ENCODE measurements at places on chromosomes 5 and 9.

GRCh38 chr5:53431665-53432064 lies 48.8 kb upstream of the FST start:
- DNase-seq, result no peak

DNA sequence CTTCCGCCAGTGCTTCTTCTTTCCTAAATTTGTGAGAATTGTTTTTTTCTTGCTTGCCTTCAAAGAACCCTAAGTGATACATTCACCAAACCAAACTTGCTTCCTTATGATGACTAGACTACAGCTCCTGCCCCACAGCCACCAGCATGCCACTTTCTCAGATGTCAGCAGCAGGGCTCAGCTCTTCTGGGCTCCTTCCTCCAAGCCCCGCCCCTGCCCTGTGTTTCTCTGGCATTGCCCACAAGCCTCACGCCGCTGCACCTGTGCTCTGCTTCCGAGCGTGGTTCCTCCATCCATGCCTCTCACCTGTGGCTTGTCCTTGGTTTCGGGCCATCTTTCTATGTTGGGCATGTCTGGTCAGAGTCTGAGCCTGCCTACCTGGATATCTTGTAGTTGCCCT lies 10.6 kb downstream of the UNC5A start:
- DNase-seq, result no peak

GRCh38 chr5:27140831-27141230 lies 102.4 kb upstream of the CDH9 start:
- no peak for DNase-seq

GRCh38 chr5:82512025-82512424 lies 233.9 kb upstream of the RPS23 start:
- DNase-seq, result no peak

DNA sequence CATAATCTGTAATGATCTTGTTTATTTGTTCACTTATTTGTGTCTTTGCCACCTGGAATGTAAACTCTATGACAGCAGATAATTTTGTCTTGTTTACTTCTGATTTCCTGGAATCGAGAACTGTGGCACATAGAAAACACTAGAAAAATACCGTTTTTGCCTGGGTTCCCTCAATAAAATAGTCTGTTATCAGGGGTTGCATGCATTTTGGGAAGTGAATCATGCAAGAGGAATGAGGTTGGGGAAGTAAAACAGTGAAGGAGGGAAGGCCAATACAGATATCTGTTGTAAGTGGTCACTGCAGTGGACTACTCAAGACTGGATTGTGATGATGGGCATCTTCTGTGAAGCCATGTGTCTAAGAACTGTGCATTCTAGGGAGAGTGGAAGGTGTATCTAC lies 45.2 kb upstream of the IL6ST start:
- no peak for DNase-seq
